ENCODE measurements at places on chromosomes 12 and 14. TPM values are rescaled to one million over a fixed set of nuclear protein-coding genes. Genes with fewer than 3 reads are reported as not detected.

Gene RILPL1
- total RNA-seq, result 14.7 TPM

Gene BTBD7
- total RNA-seq, result 32.8 TPM

Gene MANSC4
- total RNA-seq, result 0.73 TPM

DNA sequence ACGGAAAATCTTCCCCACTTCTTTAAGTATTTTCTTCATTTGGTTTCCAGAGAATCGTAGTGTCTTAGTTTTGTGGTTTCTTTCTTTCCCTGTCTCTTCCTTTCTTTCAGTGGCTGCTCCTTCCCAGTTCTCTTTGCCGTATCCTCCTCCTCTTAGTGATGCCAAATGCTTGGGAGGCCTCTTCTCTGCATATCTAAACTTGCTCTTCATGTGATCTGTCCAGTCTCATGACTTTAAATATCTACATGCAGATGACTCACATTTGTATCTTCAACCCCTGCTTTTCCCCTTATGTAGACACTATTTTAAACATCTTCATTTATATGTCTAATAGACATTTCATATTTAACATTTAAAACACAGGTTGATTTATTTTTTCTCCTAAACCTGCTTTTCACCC lies 149.2 kb downstream of the PTCSC3 start:
- DNase-seq, result no peak

- no peak for DNase-seq
Observed at GRCh38 chr14:90159146-90159545, 97.2 kb upstream of the PSMC1 start.

Gene LTBP2
- total RNA-seq, result 79.0 TPM

GRCh38 chr12:57323416-57323815 lies 72.4 kb upstream of the STAC3 start:
- no peak for DNase-seq

Gene ACACB
- total RNA-seq, result 223 TPM

Gene TMEM117
- total RNA-seq, result 6.1 TPM

DNA sequence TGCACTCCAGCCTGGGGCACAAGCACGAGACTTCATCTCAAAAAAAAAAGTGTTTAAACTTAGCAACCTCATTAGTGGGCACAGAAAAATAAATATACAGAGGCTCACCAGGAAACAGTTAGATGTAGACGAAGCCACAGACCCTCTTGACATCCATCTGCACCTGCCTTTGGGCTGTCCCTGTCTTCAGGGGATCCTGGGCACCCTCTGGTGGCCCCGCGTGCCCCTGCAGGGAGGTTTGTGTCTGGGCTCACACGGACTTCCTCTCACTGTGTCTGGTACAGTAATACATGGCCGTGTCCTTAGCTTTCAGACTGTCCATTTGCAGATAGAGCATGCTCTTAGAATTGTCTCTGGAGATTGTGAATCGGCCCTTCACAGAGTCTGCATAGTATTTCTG lies 916.5 kb downstream of the TMEM121 start:
- DNase-seq, result no peak

Gene CAPZA3
- 2.0 TPM for total RNA-seq

Gene DNAH10
- 0.33 TPM for total RNA-seq

DNA sequence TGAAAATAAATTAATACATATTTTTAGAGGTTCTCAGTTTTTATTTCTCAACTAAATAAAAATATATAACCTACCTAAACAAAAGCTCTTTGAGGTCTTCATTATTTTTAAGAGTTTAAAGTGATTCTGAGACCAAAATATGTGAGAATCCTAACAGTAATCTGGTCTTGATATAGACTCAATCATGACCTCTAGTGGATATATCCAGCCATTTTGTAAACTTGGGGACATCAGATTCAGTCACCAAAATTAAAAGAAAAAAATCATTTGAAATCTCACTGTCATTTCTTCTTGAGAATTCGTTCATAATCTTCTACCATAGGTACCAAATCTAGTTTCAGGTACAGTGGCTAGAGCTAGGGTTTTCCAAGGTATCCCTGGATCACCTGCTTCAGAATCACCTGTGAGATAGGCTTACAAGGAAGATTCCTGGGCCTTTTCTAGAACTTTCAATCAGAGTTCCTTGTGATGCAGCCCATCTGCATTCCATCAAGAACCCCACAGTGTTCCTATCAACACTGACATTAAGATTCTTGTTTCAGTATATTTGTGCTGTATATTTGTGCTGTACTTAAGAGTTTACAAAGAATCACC lies 214.9 kb downstream of the ADAMTS20 start:
- no peak for DNase-seq

Gene MAGOHB
- 34.1 TPM for total RNA-seq

Gene CCDC177
- not detected for total RNA-seq

- DNase-seq, result no peak
Observed at GRCh38 chr12:30012816-30013450, 229.2 kb upstream of the TMTC1 start.

DNA sequence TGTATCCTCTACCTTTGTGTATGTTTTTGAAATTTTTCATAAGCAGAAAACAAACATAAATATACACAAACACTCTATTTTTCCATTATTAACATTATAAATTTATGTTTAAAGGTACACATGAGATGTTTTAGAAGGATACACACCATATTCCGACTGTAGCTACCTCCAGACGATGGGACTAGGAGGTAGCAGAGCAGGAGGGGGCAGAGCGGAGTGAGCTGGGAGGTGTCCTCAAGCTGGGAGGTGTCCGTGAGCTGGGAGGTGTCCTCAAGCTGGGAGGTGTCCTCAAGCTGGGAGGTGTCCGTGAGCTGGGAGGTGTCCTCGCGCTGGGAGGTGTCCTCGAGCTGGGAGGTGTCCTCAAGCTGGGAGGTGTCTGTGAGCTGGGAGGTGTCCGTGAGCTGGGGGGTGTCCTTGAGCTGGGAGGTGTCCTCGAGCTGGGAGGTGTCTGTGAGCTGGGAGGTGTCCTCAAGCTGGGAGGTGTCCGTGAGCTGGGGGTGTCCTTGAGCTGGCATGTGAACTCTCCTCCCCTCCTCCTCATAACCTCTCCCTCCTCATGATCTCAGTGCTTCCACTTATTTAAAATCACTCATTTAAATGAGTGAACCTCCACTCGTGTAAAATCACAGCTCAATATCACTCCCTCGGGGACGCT lies 346.9 kb upstream of the SFSWAP start:
- no peak for DNase-seq

Gene NRDE2
- 19.7 TPM for total RNA-seq

DNA sequence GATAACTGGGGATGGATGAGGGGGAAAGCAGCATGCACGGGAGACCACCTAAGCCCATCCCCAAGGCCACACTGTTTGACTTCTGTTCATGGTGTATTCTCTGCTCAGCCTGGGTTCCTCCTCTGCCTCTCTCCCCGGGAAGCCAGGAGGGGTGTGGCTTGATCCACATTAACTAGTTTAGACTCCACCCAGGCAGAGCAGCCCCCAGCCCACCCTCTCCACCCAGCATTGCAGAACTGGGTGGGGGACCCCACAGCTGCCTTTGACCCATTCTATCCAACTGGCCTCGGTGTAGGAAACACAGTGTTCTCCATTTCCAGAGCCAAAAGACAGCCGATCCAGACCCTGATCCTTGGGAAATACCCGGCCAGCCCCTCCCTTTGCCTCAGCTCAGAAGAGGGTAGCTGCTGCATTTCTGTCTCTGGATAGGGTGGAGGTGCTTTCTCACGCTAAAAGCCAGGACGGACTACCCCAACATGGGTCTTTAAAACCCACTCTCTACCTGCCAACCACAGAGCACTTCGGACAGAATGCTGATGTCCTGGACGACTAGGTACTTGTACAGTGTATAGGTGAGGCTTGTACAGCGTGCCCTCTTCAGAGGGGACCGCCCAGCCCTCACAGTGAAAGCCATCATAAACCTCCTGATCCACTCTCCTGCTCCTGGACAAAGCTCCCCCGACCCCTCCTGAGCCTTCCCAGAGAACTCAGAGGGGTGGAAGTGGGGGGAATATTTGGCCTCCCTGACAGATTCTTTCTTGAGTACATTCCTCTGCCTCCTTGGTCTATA lies 9.4 kb downstream of the SPRYD3 start:
- DNase-seq, result no peak

DNA sequence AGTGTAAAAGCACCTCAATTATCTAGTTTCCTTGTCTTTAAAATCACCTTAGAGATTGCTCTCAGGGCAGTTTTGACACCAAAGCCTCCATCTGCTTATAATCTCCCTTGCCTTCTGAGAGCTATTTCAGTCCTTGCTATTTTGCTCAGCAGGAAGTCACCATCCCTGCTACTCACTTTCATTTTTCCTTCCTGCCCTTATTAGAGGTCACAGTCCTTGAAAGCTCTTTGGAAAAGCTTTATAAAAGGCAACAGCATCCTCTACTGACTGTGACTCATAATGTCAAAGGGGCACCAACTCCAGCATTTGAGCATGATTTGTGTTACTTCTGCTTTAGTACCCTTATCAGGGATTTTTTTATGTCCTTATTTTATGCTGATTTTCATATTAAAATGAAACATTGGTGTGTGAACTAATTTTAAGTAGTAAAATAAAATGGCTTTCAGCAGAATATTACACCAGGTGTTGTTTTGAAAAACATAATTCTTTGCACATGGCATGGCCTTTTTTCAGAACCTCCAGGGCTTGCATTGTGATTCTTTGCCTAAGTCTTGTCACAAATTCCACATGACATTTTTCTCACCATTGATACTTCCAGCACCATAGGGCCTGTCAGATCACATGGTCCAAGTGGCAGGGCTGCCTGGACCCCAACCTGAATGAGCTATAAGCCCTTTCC lies 213.0 kb downstream of the ADAMTS20 start:
- DNase-seq, result no peak

- DNase-seq, result no peak
Observed at GRCh38 chr12:11685316-11685715, 35.8 kb downstream of the ETV6 start.

- DNase-seq, result no peak
Observed at GRCh38 chr12:25585021-25585523, 32.0 kb upstream of the LMNTD1 start.

- peak; percentile 35 for DNase-seq
Observed at GRCh38 chr14:106844608-106845285, 1318.4 kb downstream of the TMEM121 start.

DNA sequence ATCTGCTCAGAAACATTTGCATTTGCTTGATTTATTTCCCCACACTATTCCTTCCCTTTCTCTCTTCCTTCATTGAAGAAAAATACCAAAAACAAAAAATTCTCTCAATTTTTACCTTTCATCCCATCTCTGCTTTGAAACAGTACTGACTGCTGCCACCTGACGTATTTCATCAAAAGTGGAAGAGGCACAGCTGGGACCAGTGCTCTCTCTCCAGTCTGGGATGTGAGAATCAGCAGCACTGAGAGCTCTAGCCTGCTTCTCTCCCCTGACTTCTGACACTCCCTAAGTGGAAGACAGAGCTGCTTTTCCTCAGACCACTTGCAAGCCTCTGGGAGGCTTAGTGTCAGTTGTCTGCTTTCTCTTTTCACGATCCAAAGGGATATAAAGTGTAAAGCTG lies 36.9 kb downstream of the TTLL5 start:
- no peak for DNase-seq

- no peak for DNase-seq
Observed at GRCh38 chr14:26424537-26424936, 173.3 kb downstream of the NOVA1 start.

Gene DHRS1
- 32.1 TPM for total RNA-seq

Gene SLC38A2
- 424 TPM for total RNA-seq

Gene GTF2H3
- 23.3 TPM for total RNA-seq

GRCh38 chr12:77521508-77522115 lies 309.1 kb upstream of the NAV3 start:
- DNase-seq, result no peak

GRCh38 chr14:63881926-63882325 lies 29.1 kb downstream of the SYNE2 start:
- no peak for DNase-seq

DNA sequence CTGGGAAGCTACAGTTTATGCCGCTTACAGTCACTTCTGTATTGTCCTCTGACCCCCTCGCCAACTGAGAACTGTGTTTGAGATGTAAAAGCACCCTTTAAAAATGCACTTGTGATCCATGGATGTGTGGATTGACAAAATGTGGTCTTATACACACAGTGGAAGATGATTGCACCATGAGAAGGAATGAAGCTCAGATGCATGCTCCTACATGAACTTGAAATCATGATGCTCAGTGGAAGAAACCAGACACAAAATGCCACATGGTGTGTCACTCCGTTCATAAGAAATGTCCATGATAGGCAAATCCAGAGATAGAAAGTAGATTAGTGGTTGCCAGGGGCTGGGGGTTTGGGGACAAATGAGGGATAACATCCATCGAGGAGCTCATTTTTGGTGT lies 58.0 kb downstream of the PITPNM2 start:
- DNase-seq, result no peak

Measured in breast epithelium (tissue), 4 donors.